ENCODE measurements at places on chromosomes 7 and 10.

DNA sequence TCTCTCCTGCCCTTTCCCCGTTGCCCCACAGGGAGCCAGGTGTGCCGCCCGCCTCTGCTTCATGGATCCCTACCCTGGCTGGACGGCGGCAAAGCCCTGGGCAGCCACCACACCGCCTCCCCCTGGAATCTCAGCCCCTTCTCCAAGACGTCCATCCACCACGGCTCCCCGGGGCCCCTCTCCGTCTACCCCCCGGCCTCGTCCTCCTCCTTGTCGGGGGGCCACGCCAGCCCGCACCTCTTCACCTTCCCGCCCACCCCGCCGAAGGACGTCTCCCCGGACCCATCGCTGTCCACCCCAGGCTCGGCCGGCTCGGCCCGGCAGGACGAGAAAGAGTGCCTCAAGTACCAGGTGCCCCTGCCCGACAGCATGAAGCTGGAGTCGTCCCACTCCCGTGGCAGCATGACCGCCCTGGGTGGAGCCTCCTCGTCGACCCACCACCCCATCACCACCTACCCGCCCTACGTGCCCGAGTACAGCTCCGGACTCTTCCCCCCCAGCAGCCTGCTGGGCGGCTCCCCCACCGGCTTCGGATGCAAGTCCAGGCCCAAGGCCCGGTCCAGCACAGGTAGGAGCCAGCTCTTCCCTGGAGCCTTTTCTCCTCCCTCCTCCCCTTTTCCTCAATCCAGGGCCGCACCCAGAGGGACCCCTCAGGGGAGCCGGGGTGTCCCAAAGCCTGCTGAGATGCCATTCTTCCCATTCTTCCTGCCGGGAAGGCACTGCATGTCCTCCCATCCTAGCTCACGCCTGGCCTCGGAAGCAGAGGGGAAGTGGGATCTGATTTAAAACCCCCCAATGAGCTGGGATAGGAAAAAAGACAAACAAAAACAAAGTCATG, 4.0 kb downstream of the GATA3 start:
- no peak for DNase-seq

GRCh38 chr7:35993676-35994606, 159.1 kb upstream of the EEPD1 start:
- DNase-seq: no peak

- DNase-seq: no peak
Measured at GRCh38 chr10:110746969-110747608, 103.0 kb downstream of the RBM20 start.

DNA sequence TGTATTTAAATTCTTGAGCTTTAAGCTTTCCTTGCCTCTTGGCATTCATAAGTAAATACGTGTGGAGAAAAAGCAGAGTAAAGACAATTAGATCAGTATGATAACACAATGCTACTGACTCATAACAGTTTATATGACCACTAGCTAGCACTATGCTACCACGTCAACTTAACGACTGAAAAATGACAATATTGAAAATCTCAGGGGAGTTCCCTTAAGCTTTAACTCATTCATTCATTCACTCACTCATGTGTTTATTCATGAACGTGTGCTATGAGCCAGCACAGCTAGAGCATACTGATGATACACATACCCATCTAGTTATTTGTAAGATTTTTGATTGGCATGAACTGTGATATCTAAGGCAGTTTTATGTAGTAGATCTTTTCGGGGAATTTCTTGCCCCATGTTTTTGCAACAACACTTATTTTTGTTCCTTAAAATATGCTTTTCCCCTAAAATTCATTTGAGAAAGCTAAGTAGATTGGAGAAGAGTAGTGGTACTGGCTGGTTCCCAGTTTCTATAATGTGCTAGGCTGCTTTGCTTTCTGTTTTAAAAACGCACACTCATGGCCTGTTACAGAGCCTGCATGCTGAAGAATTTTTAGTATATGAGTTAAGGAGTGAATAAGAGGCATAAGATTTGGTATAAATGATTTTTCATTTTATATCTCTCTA, 57.4 kb upstream of the ACBD5 start:
- no peak for DNase-seq

GRCh38 chr10:10826125-10826524, 191.5 kb upstream of the CELF2 start:
- DNase-seq: no peak

- DNase-seq: no peak
Measured at GRCh38 chr10:127283576-127283975, 87.2 kb upstream of the INSYN2A start.

- DNase-seq: no peak
Measured at GRCh38 chr10:92894081-92894655, 45.8 kb downstream of the EXOC6 start.

DNA sequence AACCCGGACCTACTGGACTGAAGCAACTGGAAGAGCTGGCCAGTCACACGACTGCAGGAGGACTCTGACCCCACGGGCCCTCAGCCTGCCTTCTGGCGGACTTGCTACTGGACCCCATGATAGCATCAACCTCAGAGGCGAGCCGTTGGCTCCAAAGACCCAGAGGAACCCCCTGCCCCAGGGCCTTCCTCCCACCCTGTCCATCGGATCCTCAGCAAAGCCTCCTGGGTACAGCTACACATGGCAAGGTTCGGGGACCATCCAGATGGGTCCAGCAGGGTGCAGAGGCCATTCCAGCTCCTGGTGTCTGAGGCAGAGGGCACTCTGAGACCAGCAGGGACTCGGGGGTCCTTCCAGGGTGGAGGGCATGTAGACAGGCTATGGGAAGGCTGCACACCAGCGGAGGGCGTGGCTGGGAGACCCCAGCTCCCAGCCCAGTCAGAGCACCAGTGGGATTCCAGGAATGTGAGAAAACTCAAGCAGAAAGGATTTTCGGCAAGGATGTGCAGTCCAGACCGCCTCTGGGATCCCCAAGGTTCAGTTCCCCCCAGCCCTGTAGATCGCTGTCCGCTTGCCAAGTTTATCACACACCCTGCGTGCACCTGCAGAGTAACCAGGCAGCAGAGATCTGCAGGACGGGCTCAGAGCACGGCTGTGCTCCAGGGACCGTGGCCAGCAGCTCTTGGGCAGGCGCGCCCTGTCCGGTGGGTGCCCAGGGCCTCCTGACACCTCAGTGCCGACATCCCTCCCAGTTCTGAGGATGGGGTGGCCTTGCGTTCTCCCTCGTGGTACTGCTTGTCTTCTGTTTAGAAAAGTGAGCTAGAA, 89.8 kb upstream of the PPP2R2D start:
- no peak for DNase-seq

DNA sequence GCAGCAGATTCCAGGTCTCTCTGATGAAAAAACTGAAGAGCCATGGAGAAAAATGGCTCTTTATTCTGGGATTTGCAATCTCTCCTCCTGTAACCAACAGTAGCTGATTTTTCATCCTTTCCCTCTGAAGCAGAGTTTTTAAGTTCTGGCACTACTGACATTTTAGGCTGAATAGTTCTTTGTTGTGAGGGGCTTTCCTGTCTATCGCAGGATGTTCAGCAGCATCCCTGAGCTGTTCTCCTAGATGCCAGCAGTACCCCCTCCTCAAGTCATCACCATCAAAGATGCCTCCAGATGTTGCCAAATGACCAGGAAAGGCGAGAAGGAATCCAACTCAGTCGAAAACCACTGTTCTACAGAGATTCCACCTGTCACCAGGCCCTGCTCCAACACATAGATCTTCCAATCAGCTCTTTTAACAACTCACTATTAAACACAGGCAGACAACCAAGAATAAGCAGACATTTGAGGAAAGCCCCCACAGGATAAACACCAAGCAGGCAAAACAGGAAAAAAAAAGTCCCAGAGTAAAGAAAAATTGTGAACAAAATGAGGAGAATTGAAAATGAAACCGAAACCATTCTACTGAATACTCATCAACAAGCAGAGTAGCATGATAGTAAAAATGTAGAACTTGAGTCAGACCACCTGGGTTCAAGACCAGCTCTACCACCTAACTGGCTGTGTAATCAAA, 124.8 kb downstream of the MPP7 start:
- DNase-seq: no peak

- DNase-seq: no peak
Measured at GRCh38 chr10:76830218-76830617, 807.4 kb downstream of the KCNMA1 start.

DNA sequence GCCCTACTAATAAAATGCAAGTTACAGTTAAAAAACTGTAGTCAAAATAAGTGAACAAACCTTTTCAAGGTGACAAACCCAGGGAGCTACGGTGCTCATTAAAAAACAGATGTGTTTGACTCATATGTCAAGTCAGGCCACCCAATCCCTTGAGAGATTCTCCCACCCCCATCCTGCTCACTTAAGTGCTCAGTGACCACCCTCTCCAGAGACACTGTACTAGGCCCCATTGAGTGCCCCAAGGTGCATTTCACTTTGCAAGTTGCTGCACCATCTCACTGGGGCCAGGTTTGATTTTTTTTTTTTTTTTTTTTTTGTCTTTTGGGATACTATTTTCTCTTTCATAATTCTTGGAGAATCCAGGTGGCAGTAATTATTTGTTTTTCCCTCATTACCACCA, 1.9 kb downstream of the ERV3-1 start:
- no peak for DNase-seq

GRCh38 chr10:89426230-89426868, 12.0 kb downstream of the IFIT5 start:
- DNase-seq: no peak

- no peak for DNase-seq
Measured at GRCh38 chr10:15084502-15084922, 4.1 kb downstream of the ACBD7 start.

- DNase-seq: peak; percentile 4
Measured at GRCh38 chr10:80599424-80599847, 61.7 kb downstream of the SH2D4B start.

DNA sequence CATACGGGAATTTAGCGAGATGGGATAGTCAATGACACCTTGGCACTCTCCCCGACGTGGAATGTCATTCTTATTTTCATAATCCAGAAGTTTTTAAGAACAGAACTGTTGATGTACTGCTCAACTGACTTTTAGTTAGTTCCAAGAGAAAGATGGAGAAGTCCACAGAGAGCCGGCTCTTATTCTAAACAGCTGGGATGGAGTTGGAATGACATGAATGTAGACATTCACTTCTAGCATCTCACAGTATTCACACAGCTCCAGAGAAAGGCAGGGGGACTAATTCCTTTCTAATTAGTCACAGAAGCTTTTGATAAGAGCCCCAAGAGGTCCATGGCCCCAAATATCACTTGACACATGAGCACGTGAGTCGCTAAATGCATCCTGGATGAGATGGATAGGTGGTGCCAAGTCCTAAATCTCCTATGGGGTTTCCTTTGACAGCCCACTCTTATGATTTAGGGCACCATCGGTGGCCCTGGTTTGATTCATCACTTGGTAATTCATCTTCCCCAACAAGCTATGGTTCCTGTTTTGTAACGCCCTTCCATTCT, 420.3 kb upstream of the AUTS2 start:
- DNase-seq: no peak

GRCh38 chr7:130814778-130815335, 80.8 kb upstream of the KLF14 start:
- no peak for DNase-seq

DNA sequence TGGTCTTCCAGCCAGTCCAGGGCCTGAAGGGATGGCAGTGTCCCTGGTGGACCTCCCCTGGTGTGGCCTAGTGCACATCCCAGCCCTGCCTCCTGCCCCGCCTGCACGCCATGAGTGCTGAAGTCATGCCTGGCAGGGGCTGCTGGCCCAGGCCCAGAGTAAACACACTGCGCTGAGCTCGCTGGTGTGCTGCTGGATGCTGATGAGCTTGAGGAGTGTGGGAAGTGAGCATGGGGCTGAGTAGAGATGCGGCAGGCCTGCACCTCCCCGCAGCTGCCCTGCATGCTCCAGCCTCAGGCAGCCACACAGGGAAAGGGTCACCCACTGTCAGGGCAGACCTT, 43.2 kb downstream of the HTRA1 start:
- no peak for DNase-seq

DNA sequence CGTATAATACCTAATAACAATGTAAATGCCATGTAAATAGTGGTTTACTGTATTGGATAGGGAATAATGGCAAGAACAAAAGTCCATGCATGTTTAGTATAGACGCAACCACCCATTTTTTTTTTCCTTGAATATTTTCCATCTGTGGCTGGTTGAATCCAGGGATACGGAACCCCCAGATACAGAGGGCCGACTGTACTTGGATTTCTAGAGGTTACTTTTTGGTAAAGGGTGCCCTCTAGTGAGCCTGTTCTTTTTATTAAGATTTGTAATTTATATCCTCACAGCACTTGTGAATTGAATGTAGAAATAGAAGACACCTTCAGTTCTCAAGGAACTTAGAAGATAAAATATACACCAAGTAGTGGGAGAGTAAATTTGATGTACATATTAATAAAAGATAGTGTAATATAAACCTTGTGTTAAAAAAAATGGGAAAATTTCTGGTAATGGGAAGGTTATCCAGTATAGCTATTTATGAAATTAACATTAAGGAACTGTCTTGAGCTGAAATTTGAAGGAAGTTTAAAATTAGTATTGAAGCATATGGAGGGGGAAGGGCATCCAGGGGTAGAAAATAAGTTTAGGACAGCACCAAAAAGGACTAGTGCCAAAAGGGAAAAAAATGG, 32.0 kb downstream of the EXOC6 start:
- no peak for DNase-seq

- no peak for DNase-seq
Measured at GRCh38 chr7:105473163-105473562, 48.9 kb downstream of the PUS7 start.

DNA sequence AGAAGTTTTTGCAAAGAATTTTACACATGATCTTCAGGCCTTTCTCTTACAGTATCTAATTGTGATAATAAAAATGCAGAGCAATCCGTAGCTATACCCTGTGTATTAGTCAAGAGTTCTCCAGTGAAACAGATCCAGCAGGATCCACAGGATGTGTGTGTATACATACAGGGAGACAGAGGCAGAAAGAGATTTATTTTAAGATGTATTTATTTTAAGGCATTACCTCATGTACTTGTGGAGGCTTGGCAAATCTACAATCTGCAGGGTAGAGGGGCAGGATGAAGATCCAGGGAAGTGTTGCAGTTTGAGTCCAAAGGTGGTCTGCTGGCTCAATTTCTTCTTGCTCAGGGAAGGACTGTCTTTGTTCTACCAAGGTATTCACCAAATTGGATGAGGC, 41.7 kb downstream of the ARHGAP12 start:
- DNase-seq: no peak

- no peak for DNase-seq
Measured at GRCh38 chr10:48468130-48468790, 136.6 kb downstream of the ARHGAP22 start.

- no peak for DNase-seq
Measured at GRCh38 chr10:113433711-113434110, 119.1 kb upstream of the HABP2 start.

DNA sequence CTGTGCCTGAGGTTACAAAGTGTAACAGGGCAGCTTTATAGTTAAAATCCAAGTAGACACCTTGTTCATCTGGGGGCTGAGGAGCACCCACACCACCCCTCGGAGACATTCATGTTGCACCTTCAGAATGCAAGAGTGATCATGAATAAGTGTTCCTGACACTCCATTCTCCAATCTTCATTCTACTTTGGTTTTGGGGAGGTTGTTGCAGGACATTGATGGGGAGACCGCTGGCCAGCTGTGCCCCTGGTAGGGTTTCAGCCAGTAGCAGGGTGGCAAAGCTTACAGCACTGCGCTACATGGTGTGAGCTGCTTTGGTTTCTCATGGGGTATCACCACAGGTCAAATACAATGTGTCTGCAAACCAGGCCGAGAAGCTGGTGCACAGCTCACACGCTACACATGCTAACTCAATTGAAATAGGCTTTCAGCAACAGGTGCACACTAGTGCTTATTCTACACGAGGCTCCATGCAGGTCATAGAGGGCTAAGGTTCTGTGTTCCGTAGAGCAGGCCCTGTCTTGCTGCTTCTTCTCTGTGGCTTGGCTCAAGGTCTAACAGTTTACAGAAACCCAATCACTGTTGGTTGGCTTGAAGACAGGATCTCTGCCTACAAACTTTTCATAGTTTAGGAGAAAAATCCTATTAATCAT, 317.4 kb upstream of the ZNF32 start:
- DNase-seq: no peak
